ENCODE measurements at places on chromosomes 3 and 15.

DNA sequence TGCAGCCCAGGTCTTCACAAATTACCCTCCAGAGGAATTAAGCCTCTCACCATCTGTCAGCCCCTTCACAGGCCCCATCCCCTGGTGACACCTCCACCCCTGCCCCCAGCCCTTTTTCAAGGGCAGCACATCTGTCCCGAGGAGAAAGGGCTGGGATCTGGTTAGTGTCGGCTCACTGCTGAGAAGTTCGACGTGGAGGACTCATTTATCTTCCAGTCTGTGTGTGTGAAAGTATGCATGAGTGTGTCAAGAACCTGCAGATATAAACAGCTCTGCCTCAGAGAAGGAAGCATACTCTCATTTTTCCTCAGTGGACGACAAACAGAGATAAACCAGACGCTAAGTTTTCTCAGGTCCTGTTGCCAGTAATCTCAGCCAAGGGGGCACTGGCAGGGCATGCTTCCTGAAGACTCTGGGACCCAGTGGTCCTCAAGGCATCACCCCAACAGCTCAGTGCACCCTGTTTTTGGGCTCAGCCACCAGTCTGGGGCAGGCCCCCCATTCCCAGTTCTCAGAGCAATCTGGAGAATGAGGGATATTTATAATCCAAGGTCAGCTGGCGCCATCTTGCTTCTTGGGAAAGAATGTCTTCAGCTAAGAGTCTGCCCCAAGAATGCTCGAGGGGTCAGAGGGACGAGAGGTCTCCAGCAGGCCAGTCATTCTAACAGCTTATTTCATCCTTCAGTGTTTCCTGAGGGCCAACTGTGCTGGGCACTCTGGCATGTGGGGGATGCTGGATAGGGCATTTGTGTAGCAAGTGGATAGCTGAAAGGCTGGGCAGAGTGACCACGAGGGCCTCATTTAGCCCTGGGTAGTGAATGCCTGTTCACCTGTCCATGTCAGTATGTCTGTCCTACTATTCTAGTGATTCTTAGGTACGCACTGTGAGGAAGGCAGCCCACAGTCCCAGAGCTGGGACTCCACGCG, 73.6 kb downstream of the ADCY5 start:
- no peak for DNase-seq

GRCh38 chr15:72967811-72968530, 84.3 kb upstream of the NEO1 start:
- DNase-seq, result no peak

- DNase-seq, result no peak
Observed at GRCh38 chr3:40827942-40828688, 303.4 kb downstream of the ZNF621 start.

GRCh38 chr3:184491011-184491576, 70.5 kb upstream of the EPHB3 start:
- DNase-seq, result peak; percentile 29

- DNase-seq, result no peak
Observed at GRCh38 chr3:70716832-70717231, 404.4 kb upstream of the MDFIC2 start.

DNA sequence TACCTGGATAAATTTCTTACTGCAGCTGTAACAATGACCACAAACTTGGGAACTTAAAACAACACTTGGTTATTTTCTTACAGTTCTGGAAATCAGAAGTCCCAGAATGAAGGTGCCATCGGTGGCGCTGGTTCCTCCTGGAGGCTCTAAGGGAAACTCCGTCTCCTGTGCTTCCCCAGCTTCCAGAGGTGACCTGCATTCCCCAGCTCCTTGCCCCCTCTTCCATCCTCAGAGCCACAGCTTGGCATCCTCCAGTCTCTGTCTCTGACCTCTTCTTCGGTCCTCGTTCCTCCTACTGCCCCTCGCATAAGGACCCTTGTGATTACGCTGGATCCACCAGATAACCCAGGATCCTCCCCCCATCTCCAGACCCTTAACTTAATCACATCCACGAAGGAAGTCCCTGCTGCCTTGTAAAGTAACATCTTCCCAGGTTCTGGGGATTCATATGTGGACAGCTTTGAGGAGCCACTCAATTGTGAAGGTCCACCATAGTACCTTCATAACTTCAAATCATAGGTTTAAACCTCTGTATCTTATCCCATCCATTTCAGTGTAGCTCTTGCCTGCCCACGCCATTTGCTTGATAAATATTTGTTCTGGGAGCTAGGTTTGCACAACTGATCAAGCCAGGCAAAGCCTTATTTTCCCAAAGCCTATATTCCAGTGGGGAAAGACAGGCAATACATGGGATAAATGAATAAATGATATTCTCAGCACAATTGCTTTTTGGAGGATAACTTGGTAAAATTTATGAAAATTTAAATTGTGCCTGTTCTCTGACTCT, 34.8 kb downstream of the KLF15 start:
- no peak for DNase-seq

DNA sequence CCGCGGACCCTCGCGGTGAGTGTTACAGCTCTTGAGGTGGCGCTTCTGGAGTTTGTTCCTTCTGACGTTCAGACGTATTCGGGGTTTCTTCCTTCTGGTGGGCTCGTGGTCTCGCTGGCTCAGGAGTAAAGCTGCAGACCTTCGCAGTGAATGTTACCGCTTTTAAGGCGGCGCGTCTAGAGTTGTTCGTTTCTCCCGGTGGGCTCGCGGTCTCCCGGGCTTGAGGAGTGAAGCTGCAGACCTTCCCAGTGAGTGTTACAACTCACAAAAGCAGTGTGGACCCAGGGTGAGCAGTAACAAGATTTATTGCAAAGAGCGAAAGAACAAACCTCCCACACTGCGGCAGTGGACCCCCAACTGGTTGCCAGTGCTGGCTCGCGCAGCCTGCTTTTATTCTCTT, 177.1 kb downstream of the UACA start:
- DNase-seq, result no peak

- no peak for DNase-seq
Observed at GRCh38 chr15:70514251-70514650, 249.1 kb downstream of the UACA start.

- no peak for DNase-seq
Observed at GRCh38 chr15:51155891-51156290, 61.2 kb upstream of the TNFAIP8L3 start.

DNA sequence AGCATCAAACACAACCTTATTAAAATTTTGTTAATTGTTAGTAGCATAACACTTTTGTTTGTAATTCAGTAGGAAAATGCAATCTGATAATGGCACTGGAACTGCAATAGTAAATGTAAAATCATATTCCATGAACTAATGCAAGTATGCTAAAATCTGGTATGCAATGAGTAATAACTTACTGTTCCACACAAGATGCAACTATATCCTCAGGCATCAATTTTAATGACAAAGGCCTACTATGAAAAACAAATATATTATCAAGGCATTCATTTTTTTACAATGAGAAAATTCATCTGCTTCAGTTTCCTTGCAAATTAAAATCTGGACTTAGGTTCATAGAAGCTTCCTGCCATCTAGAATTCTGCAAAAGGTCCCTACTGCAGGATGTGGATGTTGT, 1.4 kb upstream of the NSMCE3 start:
- no peak for DNase-seq

DNA sequence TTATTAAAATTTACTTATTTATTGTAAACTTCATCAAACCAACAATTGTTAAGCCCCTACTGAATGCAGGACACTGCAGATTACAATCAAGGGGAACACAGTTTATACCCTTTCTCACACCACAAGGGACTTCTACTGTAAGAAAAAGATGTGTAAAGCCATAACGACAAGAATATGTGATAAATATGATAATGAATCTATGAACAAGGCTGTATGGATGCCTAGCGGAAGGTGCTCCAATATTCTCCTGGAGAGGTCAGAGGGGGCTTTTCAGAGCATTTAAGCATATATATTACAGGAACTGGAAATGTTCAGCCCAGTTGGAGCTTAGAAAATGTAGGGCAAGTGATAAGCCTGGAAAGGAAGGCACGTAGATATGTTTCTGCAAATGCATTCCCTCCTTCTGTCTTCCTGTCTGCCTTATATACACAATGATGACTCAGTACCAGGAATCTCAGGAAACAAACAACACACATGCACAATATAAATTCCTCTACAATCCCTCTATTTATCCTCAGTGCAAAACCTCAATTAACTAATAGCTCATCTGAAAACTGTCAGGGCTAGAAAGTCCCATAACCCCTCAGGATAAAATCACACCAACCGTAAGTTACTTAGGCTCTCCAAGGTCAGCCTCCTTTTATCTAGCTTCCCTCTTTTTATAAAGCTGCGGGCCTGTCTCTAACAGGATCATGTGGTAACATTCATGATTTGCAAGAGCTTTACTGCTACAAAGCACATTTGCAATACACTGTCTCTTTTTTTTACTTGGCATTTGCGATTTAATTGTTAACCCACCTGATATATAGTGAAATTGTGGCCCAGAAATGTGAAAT, 393.1 kb downstream of the LPP start:
- peak; percentile 69 for DNase-seq

- no peak for DNase-seq
Observed at GRCh38 chr15:69829974-69830373, 267.7 kb downstream of the TLE3 start.

DNA sequence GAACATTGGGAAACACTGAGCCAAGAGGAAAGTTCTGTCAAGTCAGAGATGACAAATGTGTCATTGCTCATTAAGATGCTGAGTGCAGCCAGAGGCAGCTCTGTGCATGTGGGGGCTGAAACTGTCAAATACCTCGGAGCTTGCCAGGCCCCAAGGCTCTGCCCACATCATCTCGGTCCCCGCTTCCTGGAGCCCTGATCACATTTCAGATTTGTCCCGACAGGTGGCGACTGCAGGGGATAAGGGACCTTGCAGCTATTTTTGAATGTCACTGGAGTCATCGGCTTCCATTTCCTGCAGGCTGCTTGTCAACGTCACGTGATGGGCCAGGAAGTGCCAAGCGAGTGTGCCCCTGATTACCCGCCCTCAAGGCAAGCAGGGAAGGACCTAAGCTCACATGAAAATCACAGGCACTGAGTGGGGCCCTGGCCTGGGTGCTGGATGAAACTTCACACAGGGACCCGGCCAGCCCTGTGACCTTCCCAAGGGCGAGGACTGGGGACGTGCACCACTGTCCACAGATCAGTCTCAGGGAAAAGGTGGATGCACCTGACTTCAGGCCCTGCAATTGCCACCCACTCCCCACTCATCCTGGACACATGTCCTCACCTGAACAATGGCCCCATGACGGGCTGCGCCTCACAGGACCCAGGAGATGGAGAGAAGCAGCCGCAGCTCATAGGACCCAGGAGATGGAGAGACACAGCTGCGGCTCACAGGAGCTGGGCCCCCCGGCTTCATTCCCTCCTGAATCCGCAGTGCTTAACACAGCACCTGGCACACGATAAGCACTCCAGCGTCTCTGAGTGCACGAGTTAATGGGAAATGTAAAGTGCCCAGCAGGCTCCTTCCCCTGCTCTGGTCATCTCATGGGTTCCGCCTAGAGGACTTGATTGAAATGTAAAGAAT, 73.4 kb downstream of the NUP210 start:
- DNase-seq, result no peak

DNA sequence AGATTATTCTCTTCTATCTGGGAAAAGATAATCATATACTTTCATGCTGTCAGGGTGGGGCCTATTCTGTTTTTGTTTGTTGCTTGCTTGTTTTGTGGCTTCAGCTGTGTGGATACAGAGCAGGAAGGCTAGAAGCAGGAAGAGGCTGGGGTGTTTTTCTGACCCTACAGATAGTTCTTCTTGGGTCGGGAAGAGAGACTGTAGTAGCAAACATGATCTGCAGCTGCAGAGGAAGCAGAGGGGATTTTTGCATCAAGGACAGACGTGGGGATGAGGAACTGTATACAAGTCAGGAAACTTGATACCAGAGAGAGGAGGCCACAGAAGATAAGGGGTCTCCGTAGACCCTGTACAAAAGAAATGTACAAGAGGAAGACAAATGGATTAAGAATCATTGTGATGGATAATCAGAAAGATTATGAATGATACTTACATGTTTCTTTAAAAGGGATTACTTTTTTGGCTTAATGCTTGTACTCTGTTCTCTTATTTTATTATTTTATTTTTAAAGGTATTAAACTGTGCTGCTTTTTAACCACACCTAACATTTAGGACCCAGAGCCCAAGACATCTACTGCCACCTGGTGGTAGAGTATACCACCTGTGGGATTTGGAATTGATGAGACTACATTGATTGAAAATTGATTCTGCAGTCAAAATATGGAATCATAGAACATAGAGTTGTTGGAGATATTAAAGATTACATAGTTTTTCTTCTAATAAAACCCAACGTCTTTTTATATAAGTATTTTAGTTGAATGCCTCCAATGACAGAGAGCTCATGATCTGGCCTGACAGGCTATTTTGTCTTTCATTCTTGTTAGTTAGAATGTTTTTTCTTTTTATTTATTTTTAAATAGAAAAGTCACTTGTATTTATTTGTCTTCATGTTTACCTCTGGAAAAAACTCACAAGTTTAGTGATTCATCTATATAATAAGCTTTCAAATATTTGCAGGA, 87.3 kb upstream of the ROPN1 start:
- DNase-seq, result peak; percentile 19

DNA sequence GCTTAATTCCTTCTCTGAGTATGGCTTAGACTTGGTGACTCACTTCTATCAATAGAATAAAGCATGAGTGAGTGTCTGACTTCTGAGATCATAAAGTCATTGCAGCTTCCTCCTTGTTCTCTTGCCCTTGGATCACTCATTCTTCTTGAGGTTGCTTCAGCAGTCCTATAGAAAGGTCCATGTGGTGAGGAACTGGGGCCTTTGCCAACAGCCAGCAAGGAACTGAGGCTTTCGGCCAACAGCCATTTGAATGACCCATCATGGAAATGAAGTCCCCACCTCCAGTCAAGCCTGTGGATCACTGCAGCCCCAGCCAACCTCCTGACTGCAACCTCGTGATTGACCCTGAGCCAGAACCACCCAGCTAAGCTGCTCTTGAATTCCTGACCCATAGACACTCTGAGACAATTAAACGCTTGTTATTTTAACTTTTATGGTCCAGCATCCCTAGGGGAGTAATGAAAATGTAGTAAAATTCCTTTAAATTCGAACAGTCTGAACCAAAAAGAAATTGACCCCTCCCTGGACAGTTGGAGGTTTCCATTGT, 84.5 kb downstream of the WDR76 start:
- peak; percentile 26 for DNase-seq

DNA sequence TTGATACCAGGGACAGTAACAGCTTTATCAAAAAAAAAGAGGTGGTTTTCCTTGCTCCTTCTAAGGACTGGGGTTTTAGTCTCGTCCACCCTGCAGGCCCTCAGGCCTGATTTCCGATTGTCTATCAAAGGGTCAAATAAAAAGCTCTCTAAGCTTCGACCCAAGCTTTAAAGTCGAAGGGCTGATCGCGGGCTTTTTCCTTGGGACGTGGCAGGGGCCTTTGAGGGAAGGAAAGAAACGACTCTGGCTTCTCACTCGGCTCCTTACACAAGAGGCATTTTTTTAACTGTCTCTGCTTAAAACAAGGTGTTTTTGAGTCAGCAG, 354 bp upstream of the KLHL24 start:
- DNase-seq, result no peak

DNA sequence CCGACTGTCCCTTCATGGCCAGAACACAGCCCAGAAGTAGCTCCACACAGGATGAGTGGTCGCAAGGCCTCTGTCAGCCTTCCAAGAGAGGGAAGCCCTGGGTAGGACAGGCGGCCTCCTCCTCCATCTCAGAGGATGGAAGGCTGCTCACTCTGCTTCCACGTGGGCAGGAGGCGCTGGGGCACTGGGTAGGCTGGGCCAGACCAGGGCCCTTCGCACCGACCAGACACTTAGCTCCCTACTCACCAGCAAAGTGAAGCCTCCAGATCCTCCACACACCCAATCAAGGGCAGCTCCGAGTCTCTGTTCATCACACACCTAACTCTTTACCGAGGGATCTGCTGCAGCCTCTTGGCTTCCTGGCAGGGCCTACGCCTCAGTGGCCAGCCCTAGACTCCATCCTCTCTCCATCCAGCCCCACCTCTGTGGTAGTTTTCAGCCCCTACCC, 24.3 kb upstream of the PLXNA1 start:
- DNase-seq, result no peak

GRCh38 chr15:56963126-56963525, 44.7 kb downstream of the TCF12 start:
- no peak for DNase-seq
